ENCODE measurements at places on chromosomes 4 and X.
A peak's percentile ranks its signal among the peaks of the same experiment; 100 is the strongest.

DNA sequence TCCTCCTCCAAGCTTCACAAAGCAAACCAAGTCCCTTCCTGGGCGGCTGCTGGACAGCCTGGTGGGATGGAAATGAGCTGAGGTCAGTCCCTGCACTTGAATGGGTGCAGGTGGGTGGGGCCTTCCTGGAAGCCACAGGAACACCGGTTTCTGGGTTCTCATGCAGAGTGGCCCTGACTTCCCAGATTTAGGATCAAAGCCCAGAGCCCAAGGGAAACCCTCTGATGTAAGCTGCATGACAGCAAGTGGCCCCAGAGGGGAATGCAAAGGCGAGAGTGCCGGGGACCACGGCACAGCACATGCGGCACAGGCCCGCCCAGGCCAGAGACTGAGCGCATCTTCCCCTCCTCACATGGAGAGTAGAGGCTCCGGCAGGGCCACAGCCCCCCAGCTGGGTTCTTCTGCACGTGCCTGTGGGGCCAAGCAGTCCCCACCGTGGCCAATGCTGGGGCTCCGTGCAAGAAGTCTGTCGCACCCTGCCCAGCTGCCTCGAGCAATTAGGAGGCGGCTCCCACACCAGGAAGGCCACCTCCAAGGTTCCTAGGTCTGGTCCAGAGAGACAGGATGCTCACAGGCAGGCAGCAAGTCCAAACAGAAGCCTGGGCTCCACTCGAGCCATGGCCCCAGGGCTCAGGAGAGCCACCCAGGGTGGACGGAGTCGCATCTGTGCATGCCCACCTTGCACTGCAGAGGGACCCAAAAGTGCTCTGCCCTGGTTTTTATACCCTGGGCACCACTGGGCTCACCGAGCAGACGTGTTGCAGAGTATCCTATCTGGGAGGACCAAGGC, 83.0 kb downstream of the HTRA3 start:
- no peak for DNase-seq

DNA sequence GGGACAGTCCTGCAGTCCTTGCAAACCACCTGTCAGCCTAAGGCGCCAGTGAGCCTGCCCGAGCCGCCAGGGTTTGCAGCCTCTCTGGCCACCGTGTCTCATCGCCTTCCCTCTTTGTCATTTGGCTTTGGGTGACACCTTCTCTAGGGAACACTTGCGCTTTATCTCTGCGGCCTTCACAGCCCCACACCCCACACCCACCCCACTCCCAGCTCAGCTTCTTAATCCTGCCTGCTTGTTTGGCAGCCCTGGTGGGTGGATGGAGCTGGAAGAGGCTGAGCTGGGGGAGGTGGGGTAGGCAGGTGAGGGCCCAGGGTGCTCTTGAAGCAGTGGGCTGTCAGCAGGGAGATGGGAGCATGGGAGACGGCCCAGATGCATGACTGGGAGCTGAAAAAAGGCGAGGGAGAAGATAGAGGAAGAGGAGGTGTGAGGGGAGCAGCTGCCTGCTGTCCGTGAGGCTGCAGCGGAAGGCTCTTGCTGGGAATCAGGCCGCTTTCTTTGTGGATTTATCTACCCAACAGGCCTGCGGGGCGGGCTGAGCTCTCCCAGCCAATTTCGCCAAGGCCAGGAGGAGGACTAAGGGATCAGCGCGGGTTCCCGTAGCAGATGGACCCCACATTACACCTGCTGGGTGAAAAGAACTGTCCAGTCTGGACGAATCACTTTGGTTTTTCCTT, 97.5 kb upstream of the STOX2 start:
- DNase-seq, result no peak

- no peak for DNase-seq
These were observed 31.8 kb downstream of the ETNPPL start for GRCh38 chr4:108731006-108731405.

DNA sequence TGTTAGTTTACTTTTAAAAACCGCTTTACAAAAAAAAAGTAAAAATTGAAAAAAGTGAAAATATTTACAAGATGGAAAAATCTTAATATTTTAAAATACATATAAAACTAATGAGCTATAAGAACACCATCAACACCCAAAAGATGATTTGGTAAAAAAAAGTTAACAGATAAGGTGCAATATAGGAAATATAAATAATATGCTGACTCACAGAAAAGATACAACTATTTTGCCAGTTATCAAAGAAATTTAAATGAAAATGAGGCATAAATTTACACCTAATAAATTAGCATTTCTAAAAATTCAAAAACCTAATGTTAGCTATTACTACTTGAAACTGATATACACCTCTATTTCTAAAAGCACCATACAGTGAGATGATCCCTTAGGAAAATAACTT, 54.5 kb downstream of the BRWD3 start:
- DNase-seq, result no peak

GRCh38 chrX:3548765-3549391, 164.6 kb downstream of the PRKX start:
- DNase-seq, result no peak

GRCh38 chrX:22345884-22346283, 73.2 kb downstream of the CBLL2 start:
- no peak for DNase-seq

DNA sequence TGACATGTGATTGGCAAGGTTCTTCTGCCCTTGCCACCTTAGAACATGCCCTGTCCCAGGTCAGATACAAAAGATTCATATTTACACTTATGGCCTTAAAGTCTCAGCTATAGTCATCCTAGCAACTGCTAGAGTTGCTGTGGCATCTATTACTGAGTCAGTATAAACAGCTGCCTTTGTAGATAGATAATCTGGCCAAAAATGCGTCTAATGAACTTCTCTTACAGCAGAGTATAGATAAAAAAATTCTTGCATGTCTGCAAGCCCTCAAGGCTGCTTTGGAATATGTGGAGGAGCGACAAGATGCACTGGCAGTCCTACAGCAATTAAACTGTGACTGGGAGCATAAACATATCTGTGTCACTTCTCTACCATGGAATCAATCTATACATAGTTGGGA, 1209.7 kb upstream of the PABPC4L start:
- DNase-seq, result no peak

DNA sequence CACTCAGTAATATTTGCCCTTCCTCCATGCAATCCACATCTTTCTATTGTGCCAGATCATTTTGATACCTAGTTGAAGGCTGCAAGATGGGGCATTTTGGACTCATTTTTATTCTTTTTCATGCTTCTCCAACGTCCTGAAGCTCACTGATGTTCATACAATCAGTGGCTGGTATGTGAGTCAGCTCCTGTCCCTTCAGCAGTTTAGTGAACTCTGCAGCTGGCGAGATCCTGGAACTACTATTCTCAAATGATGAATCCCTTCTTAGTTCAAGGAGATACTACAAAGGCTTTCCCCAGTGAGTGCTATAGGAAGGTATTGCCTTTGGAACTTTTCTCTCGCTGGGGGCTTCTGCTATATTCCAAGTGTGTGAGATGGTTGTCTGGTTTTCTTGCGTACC, 9.6 kb upstream of the CCDC149 start:
- no peak for DNase-seq

DNA sequence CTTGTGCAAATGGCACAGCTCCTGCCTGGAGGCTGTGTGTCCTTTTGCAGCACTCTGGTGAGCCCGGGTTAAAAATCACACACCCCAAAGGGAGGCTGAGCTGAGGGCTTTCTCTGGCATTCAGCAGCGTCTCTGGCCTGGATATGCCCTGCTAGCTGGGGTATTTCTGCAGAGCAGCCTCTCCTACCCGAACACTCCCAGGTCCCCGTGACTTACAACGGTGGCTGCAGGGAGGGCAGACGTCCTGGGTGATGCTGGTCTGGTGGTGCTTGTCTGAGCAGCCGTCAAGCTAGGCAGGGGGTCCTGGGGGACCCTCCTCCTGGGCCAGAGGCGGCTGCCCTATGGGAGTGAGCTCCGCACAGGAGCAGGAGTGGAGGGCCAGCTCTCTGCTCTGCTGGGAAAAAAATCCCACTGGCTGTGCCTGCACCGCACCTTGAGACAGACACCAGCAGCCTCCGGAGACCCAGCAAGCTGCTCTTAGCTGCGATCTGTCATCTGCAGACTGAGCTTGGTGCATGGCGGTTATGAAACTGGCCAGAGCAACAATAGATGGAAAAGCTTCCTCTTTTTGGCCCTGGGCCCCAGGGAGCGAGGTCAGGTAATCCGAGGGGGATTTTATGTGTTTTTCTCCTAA, 41.3 kb upstream of the ASMTL start:
- DNase-seq, result no peak

DNA sequence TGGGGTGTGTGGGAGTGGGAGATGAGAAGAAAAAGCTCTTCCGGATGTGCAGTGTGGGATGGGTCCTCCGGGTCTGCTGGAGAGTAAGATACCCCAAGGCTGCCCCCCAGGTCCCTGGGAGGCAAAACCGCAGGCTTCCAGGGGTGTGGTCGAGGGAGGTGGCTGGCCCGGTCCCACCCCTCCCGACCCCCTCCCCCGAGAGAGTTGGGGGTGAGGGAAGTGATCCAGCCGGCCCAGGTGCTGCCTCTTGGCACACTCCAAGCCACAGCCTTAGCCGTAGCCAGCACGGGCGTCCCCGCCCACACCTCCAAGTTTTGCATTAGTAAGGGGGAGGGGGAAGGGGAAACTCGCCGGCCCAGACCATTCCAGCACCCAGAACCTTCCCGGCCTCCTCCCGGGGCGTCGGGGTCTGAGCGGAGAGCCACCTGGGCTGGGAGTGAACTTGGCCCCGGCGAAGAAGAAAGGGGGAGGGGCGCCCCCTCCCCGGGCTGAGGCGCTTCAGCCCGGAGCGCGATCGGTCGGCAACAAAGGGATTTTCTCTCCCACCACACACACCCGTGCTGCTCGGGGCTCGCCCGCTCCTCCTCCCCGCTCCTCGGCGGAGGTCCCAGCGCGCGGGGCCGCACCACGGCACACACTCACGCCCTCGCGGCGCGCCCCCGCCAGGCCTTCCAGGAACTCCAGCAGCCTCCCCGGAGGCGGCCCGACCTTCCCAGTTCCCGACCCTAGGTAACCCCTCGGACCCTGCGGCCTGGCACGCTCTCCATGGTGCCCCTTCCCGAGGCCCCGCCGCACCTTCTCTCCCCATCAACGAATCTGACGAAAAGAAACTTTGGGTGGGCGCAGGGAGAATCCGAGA, 14.4 kb downstream of the BCOR start:
- no peak for DNase-seq

GRCh38 chr4:127832585-127832984, 48.1 kb upstream of the PLK4 start:
- no peak for DNase-seq

DNA sequence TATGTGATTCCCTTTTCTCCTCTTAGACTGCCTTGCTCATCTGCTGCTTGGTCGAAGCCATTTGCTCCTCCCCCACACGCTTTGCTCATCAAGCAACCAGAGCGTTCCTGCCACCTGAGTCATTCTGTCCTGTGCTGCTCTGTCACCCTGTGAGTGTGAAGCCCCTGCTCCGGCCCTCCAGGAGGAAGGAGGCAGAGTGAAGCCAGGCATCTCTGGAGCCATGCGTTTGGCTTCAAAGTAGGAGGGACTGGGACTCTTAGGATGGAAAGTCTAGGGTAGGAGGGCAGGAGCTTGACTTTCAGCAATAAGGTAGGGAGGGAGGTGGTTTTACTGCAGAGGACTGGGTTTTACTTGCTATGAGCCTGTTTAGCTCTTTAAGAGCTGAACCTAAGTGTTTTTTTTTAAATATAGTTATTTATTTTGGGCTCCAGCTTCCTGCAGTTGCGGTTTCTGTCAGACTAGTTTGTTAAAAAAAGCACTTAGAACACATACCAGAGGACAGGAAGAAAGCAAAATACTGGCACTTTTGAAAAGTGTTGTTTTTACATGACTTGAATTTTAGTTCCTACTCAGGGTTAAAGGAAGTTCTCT, 63.6 kb downstream of the SPINK2 start:
- DNase-seq, result peak; percentile 49

DNA sequence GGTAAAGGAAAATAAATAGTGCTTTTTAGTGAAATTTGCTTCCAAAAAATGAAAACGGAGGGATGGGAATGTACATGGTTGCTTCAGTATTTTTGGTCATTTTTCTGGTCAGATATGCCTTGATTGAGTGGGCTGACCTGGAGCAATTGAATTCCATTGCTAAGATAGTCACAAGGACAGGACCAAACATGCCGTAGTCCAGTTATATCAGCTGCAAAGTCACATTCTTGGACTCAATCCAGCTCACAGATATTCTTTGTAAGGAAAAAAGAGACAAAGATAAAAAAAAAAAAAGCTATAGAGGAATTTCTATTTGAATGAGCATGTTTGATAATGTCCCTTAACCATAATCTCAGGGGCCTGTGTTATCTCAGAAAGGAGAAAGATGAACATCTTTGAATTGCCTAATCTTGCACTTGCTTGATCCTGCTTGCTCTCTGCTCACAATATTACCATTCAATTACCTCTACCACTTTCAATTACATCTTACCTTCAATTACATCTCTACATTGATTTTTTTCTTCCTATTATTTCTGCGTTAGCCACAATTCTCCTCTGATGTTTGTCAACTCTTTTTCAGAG, 75.4 kb upstream of the PACRGL start:
- no peak for DNase-seq

DNA sequence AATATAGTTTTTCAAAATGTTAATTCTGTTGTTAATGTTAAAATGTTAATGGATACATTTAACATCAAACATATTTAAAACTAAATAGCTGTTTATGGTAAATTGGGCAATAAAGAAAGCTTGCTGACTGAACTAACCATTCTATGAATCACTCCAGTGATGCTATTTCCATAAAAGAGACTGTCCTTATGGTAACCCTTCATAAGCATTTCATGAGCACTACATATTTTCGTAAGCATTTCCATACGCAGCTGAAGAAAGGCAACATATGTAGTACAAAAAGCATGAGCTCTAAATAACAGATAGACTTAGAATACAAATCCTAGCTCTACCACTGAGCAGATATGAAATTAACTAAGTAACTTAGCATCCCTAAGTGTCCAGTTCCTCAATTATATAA, 188.9 kb downstream of the COL25A1 start:
- DNase-seq, result no peak

DNA sequence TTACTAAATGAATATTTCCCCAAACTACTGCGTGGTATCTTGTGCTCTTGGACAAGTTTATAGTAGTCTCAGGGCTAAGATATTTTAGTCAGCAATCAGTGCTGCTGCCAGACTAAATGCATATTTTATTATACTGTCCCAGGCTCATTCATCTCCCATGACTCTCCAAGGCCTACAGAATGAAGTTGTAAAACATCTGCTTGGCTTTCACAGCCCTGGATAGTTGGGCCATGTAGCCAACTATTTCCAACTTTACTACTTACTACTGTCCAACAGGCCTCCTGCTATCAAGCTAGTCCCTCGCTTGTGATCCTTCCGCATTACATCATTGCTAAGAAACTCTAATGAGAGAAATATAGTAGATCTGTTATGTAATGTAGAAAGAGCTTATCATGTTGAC, 31.4 kb downstream of the MAGEB16 start:
- DNase-seq, result no peak

DNA sequence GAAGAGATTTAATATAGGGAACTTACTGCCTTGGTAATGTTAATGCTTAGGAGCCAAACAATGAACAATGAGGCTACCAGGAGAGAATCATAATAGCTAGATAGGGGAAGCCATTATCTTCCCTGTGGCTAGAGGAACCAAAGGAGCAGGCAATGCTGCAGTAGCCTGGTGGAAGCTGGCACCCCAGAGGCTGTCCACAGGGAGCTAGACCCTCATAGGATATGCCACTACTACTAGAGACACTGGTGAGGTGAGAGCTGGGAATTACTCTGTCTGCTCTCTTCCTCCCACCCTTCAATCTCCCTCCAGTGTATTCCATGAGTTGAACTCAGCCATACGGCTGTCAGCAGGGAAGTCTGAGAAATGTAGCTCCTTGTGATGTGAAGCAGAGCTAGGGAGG, 601.4 kb downstream of the KCNIP4 start:
- DNase-seq, result no peak
